Motor neuron (in vitro differentiated cells): ENCODE measurements at places on chromosomes 1 and 21. TPM values are rescaled to one million over a fixed set of nuclear protein-coding genes. Genes with fewer than 3 reads are reported as not detected.

Gene CIART
- total RNA-seq, result 8.7 and 10.8 TPM in 2 replicates

Gene ENO1
- 2,752 and 3,052 TPM in 2 replicates for total RNA-seq

Gene MYBPH
- total RNA-seq, result 0.11 TPM in 1 of 2 replicates, not detected in the other

Gene SCAMP3
- total RNA-seq, result 57.5 and 72.0 TPM in 2 replicates

Gene IL22RA1
- total RNA-seq, result 0.09 and 0.13 TPM in 2 replicates

Gene ASCL5
- 1.9 and 2.0 TPM in 2 replicates for total RNA-seq

Gene SFN
- total RNA-seq, result 0.53 and 1.3 TPM in 2 replicates

Gene AMPD1
- not detected in 2 replicates for total RNA-seq

Gene NEK2
- total RNA-seq, result 3.3 and 4.2 TPM in 2 replicates

Gene ALX3
- not detected in 2 replicates for total RNA-seq

Gene VANGL1
- 5.5 and 5.6 TPM in 2 replicates for total RNA-seq

Gene C1orf115
- 1.9 and 2.3 TPM in 2 replicates for total RNA-seq

Gene EPRS1
- 152 and 158 TPM in 2 replicates for total RNA-seq

Gene APOBEC4
- total RNA-seq, result 1.3 TPM in 2 replicates

Gene CLCA2
- 0.33 TPM in 1 of 2 replicates, not detected in the other for total RNA-seq

GRCh38 chr1:51283979-51284378 is 46.4 kb downstream of the TTC39A start:
- ATAC-seq, result no peak

- ATAC-seq, result no peak
Measured at GRCh38 chr1:103177108-103177775, 68.9 kb upstream of the COL11A1 start.

DNA sequence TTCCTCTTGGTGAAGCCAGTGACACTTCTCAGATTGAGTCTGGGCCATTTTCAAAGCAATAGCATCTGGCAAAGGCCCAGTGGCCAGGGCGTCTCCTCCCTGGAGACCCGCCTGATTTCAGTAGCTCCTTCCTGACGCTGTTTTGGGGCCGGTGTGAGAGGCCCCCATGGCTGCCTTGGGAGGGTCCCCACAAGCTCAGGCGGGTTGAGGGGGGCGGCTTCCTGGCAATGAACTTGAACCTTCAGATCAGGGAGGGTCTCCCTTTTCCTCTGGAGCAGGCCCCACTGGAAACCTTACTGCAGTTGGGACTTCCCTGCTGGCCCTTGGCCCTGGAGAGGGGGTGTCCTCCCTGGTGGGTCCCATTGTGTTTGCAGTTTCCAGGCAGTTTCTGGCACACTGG is 121.2 kb downstream of the CRYAA start:
- no peak for ATAC-seq

DNA sequence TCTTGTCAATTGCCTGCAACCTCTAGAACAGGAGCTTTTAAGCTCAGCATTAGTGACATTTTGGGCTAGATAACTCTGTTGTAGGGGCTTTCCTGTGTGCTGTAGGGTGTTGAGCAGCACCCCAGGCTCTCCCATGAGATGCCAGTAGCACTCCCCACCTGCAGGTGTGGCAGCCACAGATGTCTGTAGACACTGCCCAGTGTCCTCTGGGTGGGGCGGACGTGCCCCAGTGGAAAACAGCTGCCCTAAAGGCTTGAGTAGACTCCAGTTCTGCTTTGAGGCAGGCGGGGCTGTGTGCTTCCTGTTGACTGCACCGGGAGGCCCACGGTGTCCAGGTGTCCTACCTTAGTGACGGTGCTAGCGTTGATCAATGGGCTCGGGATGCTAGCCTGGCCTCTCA is 16.9 kb upstream of the PWP2 start:
- no peak for ATAC-seq

- ATAC-seq, result no peak
Measured at GRCh38 chr21:42981862-42982261, 7.5 kb downstream of the PKNOX1 start.

DNA sequence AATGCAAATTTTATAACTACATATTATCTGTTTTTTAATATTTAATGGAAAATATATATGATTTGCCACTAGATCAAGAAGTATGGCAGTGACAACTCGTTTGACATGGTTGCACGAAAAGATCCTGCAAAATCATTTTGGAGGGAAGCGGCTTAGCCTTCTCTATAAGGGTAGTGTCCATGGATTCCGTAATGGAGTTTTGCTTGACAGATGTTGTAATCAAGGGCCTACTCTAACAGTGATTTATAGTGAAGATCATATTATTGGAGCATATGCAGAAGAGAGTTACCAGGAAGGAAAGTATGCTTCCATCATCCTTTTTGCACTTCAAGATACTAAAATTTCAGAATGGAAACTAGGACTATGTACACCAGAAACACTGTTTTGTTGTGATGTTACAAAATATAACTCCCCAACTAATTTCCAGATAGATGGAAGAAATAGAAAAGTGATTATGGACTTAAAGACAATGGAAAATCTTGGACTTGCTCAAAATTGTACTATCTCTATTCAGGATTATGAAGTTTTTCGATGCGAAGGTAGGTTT is 556 bp downstream of the IFI44 start:
- ATAC-seq, result peak; percentile 12

DNA sequence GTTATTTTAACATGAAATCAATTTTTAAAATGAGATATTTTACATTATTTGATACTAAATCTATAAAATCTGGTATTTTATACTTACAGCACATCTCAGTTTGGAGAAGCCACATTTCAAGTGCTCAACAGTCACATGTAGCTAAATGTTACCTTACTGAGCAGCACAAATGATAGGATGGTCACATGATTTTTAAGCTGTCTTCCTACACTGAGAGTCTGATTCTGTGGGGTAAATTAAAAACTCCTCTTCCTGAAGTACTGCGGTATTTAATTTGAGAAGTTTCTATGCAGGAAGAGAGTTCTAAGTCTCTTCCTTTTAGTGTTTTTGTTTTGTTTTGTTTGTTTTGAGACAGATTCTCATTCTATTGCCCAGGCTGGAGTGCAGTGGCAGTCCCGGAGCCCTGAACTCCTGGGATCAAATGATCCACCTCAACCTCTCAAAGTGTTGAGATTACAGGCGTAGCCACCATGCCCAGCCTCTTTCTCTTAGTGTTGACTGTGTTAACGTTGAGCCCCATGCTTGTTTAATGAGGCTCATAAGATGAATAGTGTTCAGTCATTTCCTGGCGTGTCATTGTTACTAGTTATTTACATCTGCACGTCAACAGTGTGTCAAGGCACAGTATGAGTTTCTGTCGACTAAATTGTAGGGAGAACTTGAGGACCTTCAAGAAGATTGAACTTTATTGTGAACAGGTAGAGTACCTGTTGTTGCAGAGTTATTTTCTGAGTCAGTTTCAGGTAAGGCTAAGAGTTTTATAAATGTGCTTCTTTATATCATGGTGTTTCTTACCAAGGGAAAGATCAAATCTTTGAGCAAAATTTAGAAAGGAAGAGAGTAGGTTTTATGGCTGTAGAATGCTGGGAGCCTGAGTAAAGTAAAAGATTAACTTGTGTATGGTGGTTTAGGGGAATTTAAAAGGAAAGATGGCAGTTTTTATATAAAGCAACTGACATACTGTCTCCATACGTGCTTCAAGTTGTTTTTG is 3.3 kb downstream of the CNST start:
- ATAC-seq, result no peak

DNA sequence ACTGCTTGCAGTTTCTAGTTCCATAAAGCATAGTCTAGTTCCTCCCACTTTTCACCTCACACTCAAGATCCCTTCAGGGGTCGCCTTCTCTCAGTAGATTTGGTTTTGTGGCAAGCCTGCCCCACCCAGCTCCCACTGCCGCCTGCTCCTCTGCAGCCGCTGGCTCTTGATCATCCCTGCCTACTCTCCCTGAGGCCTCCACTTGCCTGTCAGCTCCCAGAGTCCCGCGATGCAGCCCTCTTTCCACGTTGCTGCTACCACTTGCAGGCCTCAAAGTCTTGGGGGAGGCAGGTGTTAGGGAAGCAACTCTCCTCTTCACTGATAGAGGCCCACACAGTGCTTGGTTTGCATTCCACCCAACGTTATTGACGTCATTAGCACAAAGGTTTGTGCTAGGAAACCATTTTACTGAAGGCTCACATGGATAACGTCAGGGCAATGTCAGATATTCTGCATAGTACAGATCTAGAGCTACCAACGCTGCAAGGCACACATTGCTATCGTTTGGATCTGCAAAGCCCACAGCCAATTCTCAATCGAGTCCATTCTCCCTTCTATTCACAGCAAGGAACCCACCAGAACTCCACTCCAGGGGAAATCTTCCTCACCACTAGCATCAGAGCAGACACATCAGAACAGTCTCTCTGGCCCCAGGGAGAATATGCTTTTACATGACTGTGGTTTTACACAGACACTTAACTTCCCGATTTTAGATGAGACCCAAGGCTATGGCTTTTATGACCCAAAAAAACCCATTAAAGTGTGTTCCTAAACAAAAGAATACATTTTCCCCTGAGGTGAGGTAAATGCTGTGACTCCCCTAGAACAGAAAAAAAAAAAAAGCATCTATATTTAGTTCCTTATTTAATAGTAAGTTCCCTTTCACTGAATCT is 519.5 kb upstream of the CAMK1G start:
- ATAC-seq, result peak; percentile 65

- peak; percentile 73 for ATAC-seq
Measured at GRCh38 chr1:4330805-4331766, 323.3 kb upstream of the AJAP1 start.

DNA sequence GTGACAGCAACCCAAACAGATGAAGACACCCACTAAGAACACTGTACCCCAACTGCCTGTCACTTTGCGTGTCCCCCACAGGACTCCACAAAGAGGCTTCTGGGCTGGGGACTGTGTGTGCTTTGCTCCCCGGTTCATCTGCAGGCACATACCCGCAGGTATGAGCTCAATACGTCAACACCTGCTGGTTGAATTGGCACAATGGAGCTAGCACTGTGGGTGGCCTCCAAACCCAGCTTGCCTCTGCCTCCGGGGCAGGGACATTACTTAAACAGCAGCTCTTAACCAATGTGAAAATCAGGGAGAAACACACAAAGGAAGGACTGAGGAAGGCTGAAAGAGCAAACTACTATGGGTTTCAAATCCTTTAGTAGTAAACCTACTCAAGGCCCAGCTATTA is 140.2 kb upstream of the TIAM1 start:
- ATAC-seq, result no peak

- no peak for ATAC-seq
Measured at GRCh38 chr1:113012149-113012548, 56.2 kb upstream of the SLC16A1 start.

DNA sequence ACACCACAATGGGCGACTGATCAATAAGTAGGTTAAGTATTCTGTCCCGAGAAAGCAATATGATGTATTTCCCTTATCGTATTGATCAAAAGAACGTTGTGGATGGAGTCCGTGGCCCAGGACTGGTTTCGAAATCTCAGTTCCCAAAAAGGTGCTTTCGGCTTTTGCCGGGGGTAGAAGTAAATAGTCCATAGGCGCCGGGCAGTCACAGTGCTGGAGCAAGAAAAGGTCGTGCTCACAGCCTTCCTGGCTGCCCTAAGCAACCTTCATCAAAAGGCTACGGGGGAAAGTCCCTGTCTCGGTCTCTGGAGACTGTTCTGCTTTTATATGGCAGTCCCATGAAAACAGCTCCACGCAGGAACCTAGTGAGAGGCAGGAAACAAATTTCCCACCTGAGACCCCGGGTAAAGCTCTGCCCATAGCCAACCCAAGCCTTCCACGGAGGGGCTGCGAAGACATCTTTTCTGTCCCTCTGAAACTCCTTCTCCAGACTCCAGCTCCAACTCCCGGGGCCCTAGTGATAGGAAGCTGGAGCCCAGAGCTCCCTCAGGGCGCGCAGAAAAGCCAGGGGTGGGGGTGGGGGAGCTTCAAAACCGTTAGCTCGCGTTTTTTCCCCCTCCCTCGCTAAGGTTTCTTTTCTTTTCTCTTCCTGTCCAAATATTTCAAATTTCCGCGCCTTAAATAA is 7.0 kb downstream of the CDKN2C start:
- peak; percentile 25 for ATAC-seq

DNA sequence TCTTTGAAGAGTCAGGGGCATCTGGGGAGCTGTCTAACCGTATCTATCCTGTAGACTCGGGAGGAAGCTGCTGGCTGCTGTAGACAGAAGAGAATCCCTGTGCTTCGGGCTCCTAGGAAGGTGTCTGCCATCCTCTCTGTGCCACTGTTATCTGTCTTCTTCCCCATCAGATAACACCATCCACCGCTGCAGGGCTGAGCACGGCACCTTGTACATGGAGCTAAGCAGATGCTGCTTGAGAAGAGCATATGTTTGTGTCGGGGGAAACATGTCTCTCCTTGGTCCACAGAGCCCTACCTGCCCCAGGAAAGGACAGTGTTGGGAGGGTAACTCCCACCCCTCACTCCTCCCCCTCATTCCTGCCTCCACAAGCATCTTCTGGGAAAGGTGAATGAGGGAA is 1.4 kb upstream of the MAPKAPK2 start:
- ATAC-seq, result no peak

DNA sequence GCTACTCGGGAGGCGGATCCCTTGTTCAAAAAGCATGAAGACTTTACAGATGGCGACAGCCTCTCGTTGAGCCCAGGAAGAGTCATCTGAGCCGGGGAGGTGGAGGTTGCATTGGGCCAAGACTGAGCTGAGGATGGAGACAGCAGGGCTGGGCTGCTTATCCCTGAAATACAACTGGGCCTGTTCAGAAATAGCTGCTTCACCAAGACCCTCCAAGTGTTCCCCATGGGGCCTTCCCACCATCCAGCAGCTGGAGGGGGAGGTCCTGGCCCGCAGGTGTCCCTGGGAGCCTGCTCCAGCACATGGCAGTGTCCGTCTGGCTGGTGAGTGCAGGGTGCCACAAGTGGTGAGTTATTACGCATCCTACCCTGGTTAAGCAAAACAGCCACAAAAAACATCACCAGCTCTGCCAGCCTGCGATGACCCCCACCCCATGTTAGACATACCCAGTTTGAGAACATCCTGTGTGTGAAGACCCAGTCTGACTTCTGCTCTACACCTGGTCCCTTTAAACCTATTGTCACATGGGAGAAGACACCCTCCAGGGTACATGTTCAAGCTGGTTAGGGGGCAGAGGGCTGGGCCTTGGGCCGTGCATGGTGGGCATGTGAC is 93.1 kb upstream of the TMPRSS2 start:
- no peak for ATAC-seq

DNA sequence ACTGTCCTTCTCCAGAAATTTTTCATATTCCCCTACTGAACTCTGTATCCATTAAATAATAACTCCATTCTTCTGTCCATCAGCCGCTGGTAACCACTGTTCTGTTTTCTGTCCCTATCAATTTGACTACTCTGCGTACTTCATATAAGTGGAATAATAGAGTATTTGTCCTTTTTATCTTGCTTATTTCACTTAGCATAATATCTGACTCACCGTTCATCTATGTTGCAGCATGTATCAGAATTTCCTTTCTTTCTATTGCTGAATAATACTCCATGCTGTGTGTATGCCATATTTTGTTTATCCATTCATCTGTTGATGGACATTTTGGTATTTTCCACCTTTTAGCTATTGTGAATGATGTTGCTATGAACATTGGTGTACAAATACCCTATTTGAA is 71.9 kb downstream of the CEP350 start:
- no peak for ATAC-seq

- no peak for ATAC-seq
Measured at GRCh38 chr1:116003823-116004222, 27.5 kb downstream of the SLC22A15 start.
